ENCODE measurements at places on chromosomes 13 and 19.

DNA sequence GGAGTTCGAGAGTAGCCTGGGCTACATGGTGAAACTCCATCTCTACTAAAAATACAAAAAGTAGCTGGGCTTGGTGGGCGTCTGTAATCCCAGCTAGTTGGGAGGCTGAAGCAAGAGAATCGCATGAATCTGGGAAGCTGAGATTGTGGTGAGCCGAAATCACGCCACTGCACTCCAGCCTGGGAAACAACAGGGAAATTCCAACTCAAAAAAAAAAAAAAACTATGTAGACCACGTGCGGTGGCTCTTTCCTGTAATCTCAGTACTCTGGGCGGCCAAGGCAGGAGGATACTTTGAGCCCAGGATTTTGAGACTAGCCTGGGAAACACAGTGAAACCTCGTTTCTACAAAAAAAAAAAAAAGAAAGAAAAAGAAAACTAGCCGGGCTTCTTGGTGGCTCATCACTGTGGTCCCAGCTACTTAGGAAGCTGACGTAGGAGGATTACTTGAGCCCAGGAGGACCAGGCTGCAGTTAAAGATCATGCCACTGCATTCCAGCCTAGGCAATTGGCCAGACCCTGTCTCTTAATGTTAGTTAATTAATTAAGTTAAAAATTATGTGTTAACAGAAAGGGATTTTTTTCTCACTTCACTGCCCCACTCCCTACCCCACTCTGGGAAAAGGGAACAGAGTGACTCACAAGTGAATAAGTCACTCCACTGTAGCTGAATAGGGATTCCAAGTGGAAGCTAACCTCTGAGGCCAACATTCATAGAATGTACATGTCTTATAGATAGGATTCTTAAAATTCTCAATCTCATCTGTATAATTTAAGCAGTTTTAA lies 2.2 kb downstream of the ZNF83 start:
- DNase-seq: no peak

GRCh38 chr19:17985037-17985818 lies 18.3 kb downstream of the KCNN1 start:
- DNase-seq: no peak

DNA sequence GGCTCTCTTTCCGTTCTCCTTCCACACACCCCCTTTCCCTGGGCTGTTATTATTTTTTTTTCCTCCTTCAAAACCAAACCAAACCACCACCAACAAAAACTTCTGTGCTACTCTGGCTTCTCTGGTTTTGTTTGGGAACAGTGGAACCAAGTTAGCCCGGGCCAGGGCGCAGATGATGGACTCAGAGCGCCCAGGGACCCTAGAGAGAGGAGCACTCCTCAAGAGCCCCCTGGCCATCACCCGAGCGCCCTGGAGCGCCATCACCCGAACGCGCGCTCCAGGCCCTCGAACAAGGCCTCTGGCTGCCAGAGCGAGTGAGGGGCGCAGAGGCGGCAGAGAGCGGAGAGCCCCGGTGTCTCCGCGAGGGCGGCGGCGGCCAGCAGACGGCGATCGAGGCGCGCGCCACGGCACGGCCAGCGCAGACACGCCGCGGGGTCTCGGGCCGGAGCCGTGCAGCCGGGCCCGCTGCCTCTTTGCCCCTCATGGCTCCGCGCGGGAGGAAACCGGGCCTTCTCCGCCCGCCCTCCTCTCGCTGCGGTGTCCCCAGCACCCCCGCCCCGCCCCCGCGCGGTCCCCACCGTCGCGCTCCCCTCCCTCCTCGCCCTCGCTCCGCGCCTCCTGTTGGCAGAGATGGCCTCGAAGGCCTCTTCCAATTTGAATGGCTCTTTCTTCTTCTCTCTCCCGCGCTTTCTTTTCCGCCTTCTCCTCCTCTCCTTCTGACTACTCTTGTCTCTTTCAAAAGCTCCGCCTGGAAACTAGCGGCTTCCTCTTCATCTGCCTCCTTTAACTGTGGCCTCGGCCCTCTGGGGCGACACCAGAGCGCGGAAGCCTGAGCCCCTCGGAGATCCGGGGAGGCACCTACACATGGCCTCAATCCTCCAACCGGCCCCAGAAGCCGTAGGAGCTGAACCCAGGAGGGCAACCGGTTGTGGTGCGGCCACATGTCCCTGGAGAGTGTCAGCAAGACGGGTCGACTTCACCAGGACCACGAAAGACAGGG lies 4.1 kb upstream of the SOX1 start:
- no peak for DNase-seq

GRCh38 chr13:113876346-113877148 lies 12.7 kb upstream of the GAS6 start:
- no peak for DNase-seq

- no peak for DNase-seq
Observed at GRCh38 chr19:46428239-46429135, at the start of gene PNMA8C. PNMA8C (minus strand) TSS chr19:46428936; CDS start chr19:46428359, 577 bp downstream.

- no peak for DNase-seq
Observed at GRCh38 chr13:30294004-30294403, 13.3 kb downstream of the KATNAL1 start.

DNA sequence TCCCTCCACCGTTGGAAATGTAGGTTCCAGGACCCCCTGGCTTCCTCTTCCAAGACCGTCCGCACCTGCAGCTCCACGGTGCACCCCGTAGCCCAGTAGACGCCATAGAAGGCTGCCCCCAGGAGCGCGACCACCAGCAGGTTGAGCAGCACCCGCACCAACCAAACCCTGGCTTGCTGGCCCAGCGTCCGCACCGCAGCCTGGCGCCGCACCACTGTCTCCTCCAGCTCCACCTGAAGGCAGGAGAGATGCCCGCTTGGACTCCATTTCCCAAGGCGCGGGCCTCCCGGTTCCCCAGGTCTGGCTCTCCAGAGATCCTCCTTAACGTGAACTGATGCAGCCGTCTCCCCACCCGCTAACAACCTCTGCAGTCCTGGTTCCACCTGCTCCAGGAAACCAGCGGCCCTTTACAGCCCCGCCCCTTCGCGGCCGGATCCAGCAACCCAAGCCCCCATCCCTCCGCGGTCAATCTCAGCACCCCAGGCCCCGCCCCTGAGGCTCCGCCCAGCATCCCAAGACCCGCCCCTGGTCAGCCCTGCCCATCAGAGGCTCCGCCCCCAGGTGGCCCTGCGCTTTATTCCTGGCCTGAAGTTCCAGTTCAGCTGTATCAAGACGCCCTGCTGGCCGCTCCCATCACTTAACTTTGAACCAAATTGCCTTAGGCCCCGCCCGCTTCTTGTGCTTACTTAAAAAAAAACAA lies 5.0 kb upstream of the LENG1 start:
- peak; percentile 40 for DNase-seq

- DNase-seq: peak; percentile 27
Observed at GRCh38 chr19:40365613-40366401, 17.3 kb downstream of the PLD3 start.

GRCh38 chr13:73776151-73776785 lies 357.9 kb downstream of the KLF12 start:
- DNase-seq: no peak

- no peak for DNase-seq
Observed at GRCh38 chr19:4439243-4439642, 18.4 kb downstream of the UBXN6 start.

DNA sequence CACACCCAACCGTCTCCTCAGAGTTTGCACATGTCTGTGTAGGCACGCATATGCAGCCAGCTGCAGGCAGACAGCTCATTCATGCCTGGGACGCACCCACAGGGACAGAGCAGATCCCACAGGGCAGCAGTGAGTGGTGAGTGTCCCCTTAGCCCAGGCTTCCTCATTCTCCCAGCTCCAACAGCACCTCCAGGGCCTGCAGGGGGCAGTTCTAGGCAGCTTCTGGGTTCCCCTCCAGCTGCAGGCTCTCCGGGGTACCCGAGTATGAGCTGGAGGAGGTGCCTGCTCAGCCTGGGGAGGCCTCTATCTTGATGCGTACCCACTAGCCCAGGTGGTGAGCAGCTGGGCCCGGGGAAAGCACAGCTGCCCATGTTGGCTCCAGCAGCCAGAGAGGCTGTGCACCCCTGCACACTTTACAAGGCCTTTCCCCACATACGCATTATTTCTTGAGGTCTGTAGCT lies 1.3 kb upstream of the SHANK1 start:
- DNase-seq: no peak

GRCh38 chr19:38878575-38879399 lies 712 bp upstream of the RINL start:
- no peak for DNase-seq

DNA sequence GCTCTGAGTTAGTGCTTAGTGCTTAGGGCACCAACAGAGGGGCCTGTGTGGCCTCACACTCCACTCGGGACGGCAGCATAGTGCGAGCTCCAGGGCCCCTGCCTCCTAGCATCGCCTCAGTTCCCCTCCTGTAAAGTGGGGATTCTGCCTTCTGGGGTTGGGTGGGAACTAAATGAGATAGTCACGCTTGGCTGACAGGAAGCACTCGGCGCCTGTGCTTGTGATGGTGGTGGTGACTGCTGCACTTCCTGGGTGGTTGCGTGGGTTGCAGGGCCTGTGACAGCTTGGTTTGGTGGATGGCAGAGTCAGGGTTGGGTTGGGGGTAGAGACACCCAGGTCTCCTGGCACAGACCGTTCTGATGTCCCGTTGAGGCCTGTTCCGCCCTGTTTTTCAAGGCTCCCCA lies 7.7 kb downstream of the PLEKHF1 start:
- DNase-seq: peak; percentile 82

DNA sequence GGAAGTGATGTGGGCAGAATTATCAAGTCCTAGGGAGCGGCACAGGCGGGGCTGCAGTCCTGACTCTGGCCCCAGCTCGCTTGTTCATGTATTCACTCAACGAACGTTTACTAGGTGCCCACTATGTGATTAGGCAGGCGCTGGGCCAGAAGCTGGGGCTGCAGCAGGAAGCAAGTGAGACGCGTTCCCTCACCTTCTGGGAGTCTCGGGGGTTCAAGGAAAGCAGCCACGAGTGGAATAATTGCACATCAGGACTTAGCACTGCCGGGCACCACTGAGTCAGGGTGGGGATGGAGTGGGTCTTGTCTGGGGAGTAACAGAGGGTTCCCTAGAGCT lies 2.5 kb upstream of the LMTK3 start:
- no peak for DNase-seq

- no peak for DNase-seq
Observed at GRCh38 chr19:4390567-4391305, 9.6 kb downstream of the SH3GL1 start.

DNA sequence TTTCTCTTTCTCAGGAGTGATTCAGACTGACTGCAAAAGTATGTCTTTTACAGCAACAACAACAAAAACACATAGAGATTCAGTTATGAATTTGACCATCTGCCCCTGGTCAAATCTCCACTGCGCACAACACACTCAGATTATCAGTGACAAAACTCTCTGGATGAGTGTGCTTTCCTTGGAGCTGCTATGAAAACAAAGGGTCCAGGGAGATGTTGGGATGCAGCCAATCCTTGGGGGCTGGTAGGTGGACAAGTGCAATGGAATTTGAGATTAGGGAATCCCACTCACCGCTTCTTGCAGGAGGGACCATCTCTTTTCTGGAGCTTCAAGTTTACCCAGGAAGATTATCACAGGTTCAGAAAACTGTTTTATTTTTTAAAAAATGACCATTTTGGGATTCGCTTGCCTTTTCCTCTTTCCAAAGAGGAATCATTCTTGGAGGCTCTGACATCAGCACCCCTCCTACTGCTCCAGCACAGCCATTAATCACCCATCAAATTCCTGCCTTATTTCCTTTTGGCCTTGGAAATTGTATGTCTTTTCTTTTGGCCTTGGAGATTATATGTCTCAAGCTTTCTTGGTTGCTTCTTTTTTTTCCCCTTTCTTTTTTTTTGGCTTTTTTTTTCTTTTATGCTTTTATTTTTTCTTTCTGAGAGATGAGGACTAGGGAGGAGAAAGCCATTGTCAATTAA lies 311.8 kb downstream of the TSHZ3 start:
- DNase-seq: no peak

GRCh38 chr19:8531470-8531869 lies 17.5 kb upstream of the ZNF414 start:
- no peak for DNase-seq

- no peak for DNase-seq
Observed at GRCh38 chr13:24308068-24308445, 1.3 kb upstream of the C1QTNF9 start.

- DNase-seq: no peak
Observed at GRCh38 chr19:29965492-29965891, 23.5 kb downstream of the URI1 start.

GRCh38 chr13:110637747-110638146 lies 22.4 kb downstream of the NAXD start:
- no peak for DNase-seq

- DNase-seq: no peak
Observed at GRCh38 chr13:79463604-79464003, 17.4 kb upstream of the NDFIP2 start.

GRCh38 chr13:44153496-44153895 lies 220.1 kb upstream of the SERP2 start:
- no peak for DNase-seq

GRCh38 chr19:53874606-53874990 lies 6.9 kb downstream of the MYADM start:
- no peak for DNase-seq

DNA sequence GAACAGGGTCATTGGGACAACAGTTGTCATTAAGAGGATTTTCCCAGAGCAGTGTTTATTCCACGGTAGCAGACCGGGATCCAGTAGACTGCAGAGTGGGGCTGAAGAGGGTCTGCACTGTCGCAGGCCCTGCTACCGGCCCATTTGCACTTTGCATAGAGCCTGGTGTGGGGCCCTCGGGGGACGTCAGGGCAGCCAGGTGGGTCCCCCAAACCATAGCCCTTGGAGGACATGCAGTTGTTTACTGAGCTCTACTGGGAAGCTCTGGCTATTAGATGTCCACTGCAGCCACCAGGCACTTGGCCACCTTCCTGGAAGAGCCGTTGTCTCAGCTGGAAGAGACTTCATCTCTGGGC lies 45.8 kb downstream of the SLC7A9 start:
- no peak for DNase-seq

- DNase-seq: no peak
Observed at GRCh38 chr13:66509175-66509574, 721.0 kb downstream of the PCDH9 start.

DNA sequence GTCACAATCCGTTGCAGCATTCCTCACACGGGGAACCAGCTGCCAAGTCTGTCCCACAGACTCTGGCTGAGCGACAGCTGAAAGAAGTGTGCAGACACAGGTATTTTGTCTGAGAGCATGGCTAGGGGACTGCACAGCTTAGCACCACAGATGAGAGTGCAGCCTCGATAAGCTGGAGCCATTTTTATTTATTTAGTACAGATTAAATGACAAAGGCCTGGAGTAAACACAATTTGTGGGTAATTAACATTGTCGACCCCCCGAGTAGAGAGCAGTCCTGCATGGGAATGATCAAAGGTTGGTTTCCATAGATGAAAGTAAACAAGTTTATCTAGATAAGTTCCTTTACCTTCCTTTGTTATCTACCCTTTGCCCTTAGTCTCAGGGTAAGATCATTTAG lies 836.2 kb downstream of the DACH1 start:
- no peak for DNase-seq
